Activated naive CD4-positive, alpha-beta T cell treated with anti-CD3 and anti-CD28 coated beads, Interleukin-2, amount 50 U/mL, for 72 hours (primary cell): ENCODE measurements at places on chromosomes 2 and 18. TPM values are rescaled to one million over a fixed set of nuclear protein-coding genes. Genes with fewer than 3 reads are reported as not detected.

- no peak for DNase-seq
Measured at GRCh38 chr18:26540043-26540628, 8.2 kb downstream of the KCTD1 start.

- DNase-seq = no peak
Measured at GRCh38 chr2:220948579-220948978, 623.5 kb downstream of the EPHA4 start.

- DNase-seq = no peak
Measured at GRCh38 chr2:26000561-26001082, 18.3 kb upstream of the KIF3C start.

GRCh38 chr2:43159797-43160196 is 66.6 kb downstream of the ZFP36L2 start:
- DNase-seq = no peak

DNA sequence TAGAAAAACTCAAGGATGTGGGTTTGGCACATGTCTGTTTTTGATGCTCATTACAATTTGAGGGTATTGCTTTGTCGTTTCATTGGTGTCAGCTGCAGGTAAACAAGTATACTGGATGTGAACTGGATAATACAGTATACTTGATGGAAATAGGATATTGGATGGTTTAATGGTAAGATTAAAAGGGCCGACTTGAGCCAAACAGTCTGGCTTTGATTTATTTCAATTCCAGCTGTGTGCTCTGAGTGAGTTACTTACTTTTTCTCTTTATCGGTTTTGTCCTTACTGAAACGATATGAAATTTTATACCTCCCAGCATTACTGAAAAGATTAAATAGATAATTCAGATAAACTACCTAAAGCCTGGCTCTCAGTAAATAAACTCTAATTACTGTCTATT is 227.6 kb downstream of the ASXL3 start:
- no peak for DNase-seq

DNA sequence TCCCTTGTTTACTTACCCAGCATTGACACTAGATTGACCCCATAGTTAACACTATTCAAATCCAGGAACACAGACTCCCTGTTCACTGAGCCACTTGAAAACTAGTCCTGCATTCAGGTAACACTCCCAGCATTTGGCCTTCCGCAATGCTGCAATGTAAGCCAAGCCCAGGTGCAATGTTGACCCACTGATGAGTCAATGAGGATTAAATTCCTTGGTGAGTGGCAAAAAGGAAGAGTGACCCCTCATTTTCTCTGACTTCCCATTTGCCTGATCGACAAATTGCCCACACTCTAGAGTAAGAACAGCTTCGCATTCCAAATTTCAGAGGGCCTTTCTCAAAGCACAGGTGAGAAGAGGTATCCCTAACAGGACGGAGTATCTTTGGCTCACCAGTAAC is 251.9 kb downstream of the FBXO15 start:
- no peak for DNase-seq

GRCh38 chr2:43127208-43127940 is 99.0 kb downstream of the ZFP36L2 start:
- peak; percentile 96 for DNase-seq

NOP58 gene
- 165 TPM for total RNA-seq

DNA sequence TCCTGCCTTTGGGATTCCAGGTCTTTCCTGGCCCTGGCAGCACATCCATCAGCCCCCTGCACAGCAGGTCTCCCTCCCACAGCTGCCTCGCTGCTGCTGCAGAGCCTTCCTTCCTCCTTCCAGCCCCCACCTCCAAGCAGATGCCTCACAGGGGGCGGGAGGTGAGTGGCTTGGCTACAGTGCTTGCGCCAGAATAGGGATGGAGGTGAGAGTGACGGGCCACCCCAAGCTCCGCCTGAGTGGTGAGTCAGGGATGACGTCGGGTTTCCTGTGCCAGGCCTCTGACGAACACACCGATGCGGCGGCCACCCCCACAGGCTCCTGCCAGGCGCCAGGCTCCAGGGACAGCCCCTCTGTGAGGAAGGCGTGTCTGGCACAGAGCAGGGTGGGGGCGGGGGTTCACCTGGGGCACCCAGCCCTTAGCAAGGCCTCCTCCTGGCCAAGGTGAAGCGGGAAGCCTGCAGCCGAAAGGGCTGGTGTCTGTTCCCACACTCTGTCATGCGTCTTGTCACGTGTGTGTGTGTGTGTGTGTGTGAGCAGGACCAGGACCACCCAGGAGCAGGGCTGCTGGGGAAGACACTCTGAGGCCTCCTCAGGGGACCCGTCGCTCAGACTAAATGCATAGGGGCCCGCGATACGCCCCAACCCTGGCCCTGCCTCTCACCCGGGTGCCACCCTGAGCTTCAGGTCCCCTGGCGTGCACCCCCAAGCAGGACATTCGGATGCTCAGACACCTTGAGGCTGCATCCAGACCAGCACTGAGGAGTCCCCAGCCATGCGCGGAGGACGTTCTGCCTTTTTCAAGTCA is 3.4 kb upstream of the DUSP2 start:
- peak; percentile 90 for DNase-seq

DNA sequence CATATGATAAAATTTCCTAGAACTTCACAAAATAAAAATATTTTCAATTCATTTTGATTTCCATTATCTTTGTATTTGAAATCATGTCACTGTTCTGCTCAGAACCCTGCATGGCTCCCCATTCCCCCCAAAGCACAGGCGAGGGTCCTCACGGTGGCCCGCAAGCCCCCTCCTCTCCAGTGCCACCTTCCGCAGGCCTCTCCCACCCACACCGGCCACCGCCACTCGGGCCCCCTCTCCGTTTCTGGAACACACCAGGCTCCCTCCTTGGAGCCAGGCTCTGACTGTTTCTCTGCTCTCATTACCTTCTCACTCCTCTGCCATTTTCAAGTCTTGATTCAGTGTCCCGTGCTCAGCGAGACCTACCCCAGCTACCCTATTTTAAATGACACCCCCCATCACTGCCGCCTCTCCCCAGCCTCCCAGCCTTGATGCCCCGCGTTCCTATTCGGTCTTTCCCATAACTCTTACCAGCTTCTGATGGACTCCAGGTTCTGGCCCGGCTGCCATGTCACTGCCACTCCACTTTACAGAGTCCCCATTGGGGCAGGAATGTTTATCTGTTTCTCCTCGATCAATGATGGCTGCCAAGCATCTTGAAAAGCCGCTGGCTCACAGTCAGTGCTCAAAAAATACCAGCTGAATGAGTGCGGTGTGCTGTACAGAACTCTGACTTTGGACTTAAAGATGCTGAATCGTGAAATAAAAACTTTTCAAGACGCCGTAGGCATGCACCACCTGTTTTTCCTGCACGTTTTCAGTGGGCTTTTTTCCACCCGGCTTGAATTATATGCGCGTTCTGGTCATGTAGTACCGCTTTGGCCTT is 201.0 kb downstream of the GBX2 start:
- DNase-seq = no peak

GRCh38 chr2:78318275-78318674 is 707.2 kb upstream of the REG3G start:
- DNase-seq = no peak

- DNase-seq = no peak
Measured at GRCh38 chr2:233656443-233656842, 15.3 kb upstream of the UGT1A9 start.

ANKRD44 gene
- total RNA-seq = 103 TPM

MERTK gene
- total RNA-seq = 1.0 TPM

- no peak for DNase-seq
Measured at GRCh38 chr18:45066210-45066609, 385.5 kb downstream of the SETBP1 start.

STAT4 gene
- total RNA-seq = 56.5 TPM

M1AP gene
- total RNA-seq = not detected

DNA sequence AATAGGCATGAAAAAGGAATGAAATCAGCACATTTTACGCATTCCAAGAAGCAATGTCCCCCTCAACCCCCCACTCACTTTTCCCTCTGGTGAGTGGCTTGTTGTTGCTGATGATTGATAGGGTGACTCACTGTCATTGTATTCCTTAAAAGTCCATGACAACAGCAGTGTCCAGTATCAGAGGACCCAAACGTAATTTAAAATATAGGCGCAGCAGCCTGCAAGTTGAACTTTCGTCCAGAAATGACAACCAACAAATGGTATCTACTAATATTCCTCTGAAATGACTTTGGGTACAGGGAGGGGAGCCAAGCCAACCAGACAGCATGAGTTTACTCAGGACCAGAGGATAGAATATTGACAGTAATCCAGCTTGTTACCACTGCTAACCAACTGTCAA is 182.9 kb upstream of the SIX3 start:
- DNase-seq = no peak

IGFBP2 gene
- 0.14 TPM for total RNA-seq

MSTN gene
- not detected for total RNA-seq

- DNase-seq = no peak
Measured at GRCh38 chr18:49486134-49486533, 900 bp downstream of the C18orf32 start.

GRCh38 chr2:202136526-202136925 is 63.5 kb downstream of the KIAA2012 start:
- no peak for DNase-seq

- DNase-seq = no peak
Measured at GRCh38 chr2:105188343-105188742, 53.2 kb upstream of the GPR45 start.

DNA sequence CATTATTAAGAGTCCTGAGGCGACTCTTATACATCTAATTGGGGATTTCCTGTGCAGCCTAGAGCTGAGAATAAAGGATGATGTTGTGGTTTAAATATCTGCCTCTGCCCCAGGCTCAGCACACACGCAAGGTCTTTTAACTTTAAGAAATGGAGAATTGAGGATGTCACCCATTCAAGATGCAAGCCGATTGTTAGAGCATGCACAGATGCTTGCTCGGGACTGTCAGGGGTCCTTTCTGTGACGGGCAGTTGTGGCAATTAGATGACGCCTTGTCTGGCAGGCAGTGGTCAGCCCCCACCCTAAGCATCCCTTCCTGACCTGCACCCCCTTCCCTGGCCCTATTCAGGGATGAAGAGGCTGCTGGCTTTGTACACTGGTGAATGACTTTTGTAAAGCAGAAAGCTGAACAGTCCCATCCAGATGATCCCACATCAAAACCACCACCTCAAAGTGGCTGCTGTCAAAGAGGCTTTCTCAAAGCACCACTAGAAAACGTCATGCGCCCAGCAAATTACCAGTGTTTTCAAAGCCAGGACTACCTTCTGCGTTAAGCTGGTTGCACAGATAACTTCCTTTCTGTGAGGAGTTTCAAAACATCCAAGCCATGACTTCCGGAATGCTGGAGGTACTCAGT is 23.7 kb downstream of the FAM178B start:
- peak; percentile 75 for DNase-seq

MCM6 gene
- 249 TPM for total RNA-seq

- DNase-seq = no peak
Measured at GRCh38 chr2:9268301-9269080, 61.9 kb downstream of the ASAP2 start.

CYTIP gene
- 596 TPM for total RNA-seq

CNTNAP5 gene
- total RNA-seq = not detected

FMNL2 gene
- 0.34 TPM for total RNA-seq

MOCOS gene
- total RNA-seq = 0.19 TPM

ANKRD30BL gene
- not detected for total RNA-seq

DNA sequence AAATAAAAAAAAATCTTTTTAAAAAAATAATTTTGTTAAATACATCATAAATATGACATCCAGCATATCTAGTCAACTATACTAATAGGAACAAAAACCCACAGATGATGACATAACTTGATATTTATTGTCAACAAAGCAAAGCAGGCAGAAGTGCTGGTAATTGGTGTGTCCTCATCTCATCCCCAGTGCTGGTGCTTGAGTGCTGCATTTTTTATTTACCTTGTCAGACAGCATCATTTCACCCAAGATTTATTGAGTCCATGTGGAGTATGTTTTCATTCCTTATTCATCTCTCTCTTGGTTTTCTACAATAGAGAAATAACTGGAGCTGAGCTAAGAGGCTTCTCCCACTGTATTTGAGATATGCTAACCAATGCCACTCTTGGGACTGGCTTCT is 191.6 kb upstream of the SLC14A2 start:
- DNase-seq = no peak

GRCh38 chr18:73752546-73752945 is 395.1 kb downstream of the FBXO15 start:
- DNase-seq = no peak

GRCh38 chr18:26621161-26622026 is 73.0 kb upstream of the KCTD1 start:
- DNase-seq = peak; percentile 45

DNA sequence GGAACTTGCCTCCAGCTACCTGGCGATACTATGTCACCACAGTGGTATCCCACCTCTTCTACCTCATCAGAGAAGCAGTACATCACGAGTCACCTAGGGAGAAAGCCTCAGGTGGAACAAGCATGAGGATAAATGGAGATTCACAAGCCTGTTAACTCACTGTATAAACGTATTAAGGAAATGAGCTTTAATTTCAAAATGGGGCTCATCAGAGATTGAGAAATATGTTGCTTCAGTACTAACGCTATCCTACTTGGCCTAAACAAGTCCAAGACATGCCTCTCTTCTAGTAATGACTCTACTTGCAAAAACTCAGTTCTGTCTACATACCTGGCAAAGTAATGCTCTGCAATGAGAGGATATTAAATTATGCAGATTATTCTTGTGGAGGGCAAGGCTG is 4.3 kb downstream of the SLC39A6 start:
- DNase-seq = no peak

- DNase-seq = no peak
Measured at GRCh38 chr2:10794876-10795275, 17.7 kb downstream of the PDIA6 start.

DNA sequence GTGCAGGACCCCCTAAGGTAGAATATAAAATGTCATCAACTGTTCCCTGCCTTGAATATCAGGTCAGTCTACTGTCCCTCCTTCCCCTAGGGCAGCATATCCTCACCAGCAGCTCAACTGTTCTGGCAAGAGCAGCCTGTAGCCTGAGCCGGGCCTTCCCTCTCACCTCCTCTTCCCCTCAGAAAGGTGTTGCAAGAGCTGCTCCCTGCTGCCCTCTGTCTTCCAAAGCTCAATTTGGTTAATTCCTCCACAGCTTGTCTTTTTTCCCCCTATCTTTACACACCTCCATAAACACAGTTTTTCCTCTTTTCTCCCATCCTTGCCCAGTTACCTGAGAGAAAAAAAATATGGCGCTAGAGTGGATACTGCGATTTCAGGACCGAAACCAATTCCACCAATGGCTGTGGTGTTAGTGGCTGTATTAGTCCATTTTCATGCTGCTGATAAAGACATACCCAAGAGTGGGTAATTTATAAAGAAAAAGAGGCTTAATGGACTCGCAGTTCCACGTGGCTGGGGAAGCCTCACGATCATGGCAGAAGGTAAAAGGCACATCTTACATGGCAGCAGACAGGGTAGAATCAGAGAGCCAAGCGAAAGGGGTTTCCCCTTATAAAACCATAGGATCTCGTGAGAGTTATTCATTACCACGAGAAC is 184.7 kb downstream of the MREG start:
- DNase-seq = peak; percentile 39
